ENCODE measurements at places on chromosomes 1 and 21.

GRCh38 chr1:54955359-54955758 lies 25.1 kb upstream of the TMEM61 start:
- no peak for DNase-seq

- DNase-seq = no peak
These were observed 97.2 kb downstream of the ACTL8 start for GRCh38 chr1:17852383-17852782.

DNA sequence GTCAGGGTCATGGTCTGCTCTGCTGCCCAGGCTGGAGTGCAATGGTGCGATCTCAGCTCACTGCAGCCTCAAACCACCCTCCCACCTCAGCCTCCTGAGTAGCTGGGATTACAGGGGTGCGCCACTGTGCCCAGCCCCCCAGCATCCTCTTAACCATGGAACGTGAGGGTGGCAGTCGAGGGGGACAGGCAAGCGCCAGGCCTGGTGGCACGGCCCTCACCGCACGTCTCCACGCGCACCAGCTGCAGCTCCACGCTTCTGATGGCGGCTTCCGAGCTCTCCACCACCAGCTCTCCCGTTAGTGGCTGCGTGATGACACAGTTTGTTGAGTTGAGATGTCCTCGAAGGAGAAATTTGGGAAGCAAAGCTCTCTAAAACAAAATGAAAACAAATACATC lies 39.1 kb downstream of the VPS26C start:
- no peak for DNase-seq

DNA sequence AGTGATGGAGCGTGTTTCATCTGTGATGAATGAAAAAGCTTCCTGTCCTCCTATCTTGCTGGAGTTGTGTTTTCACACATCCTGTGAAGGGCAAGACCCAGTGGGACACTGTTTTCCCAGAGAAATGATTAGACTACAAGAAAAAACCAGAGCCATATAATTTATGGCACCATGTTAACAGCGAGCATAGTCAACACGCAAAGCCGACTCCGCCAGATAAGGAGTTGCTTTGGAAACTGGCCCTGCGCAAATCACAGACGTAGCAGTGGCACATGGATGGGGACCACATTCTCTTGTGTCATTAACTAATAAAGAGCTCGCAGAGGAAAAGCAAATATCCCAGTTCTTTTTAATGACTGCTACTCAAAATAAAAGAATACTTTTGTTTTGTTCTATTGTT lies 471.2 kb upstream of the RUNX1 start:
- DNase-seq = no peak

GRCh38 chr21:41536076-41536826 lies 28.3 kb upstream of the TMPRSS2 start:
- DNase-seq = no peak

GRCh38 chr1:42423681-42424080 lies 32.1 kb downstream of the ZMYND12 start:
- no peak for DNase-seq

GRCh38 chr1:7290971-7291970 lies 479.8 kb upstream of the VAMP3 start:
- DNase-seq = no peak

GRCh38 chr1:43766086-43766784 lies 58.9 kb downstream of the ST3GAL3 start:
- no peak for DNase-seq

DNA sequence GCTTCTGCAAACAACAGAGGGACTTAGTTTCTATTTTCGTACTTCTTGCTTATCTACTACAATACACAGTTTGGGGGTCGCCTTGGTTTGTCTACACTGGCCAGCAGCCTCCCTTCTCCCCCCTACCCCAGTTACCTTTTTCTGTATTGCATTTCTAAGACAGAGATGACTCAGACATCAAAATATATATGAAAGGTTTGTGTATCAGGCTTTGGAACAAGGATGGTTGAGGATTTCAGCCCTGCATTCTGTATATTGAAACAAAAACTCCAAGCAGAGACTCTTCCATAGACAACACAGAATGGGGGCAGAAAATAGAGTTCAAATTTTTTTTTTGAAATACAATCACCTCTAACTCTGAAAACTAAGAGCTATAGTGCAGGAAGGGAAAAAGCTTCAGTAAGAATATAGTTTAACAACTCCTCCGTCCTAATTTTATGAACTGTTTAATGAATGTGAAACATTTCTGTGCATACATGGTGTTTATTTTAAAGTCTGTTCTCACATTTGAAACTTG lies 1.9 kb downstream of the SAMD13 start:
- no peak for DNase-seq

GRCh38 chr1:40772146-40772955 lies 11.2 kb upstream of the KCNQ4 start:
- no peak for DNase-seq

- DNase-seq = no peak
These were observed 15.0 kb downstream of the CACNA1S start for GRCh38 chr1:201096977-201097856.

- DNase-seq = no peak
These were observed 65.6 kb downstream of the OPTC start for GRCh38 chr1:203559523-203559922.

GRCh38 chr1:224884361-224884801 lies 45.1 kb upstream of the DNAH14 start:
- no peak for DNase-seq

DNA sequence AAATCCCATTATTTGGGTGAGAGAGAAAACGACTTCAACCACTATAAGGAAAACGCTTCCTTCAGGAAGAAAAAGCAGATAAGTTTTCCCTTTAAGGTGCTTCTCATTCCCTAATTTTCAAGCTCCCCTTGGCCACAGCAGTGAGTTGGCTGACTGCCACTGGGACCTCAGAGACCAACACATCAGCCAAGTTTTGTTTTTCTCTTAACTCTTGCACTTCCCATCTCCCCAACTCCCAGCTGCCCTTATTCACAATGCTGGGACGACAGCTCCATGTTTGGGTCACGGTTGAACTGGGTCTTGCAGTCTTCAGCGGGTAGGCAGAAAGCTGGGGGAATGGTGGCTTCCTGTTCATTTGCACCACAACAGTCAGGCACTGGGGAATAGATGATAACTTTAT lies 18.9 kb downstream of the SGIP1 start:
- no peak for DNase-seq

- no peak for DNase-seq
These were observed 279.2 kb downstream of the NEGR1 start for GRCh38 chr1:72003092-72003491.
